Mesenchymal stem cell (in vitro differentiated cells and primary cell): ENCODE measurements at places on chromosomes 2 and 18.

DNA sequence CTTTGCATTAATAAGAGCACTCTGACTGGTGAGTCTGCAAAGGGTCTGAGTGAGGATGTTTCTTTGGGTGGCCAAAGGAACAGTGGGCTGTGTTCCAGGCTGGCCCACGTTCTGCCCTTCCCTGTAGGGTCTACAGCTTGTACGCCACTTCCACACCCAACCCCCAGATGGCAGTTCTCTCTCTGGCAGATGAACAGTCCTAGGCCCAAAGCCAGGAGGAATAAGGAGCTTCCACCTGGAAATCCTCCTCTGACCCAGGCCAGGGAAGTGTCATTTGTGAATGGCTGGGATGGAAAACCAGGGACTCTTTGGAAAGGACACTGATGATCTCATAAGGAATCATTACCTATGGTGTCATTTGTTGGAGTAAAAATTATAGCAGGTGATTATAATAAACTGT is 6.6 kb downstream of the OTOF start:
- DNase-seq, result no peak

DNA sequence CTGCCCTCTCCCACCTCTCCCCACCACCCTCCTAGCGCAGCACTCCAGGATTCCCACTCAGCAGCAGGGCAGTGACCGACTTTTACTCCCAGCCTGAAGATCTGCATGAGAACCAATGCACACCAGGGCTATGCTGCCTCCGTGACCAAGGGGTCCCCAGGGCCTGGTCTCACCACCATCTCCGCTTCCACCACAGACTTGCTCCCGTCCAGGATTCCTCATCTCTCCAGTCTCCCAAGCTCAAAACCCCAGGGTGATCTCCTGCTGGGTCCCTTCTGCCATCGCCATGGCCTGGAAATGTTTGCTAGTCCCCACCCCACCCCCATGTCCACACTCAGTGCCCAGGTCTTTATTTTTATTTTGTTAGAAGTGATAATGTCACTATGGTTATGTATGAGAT is 2.1 kb upstream of the CIDEA start:
- no peak for DNase-seq

- DNase-seq, result peak; percentile 62
Observed at GRCh38 chr2:121071034-121071504, 213.9 kb downstream of the TFCP2L1 start.

- no peak for DNase-seq
Observed at GRCh38 chr2:32124660-32125059, 41.0 kb upstream of the SLC30A6 start.

- DNase-seq, result peak; percentile 2
Observed at GRCh38 chr2:100321866-100322820, at the start of gene LONRF2. Gene LONRF2, minus strand, starts transcription at chr2:100322501. Its CDS starts 408 bp downstream, at chr2:100322093.

DNA sequence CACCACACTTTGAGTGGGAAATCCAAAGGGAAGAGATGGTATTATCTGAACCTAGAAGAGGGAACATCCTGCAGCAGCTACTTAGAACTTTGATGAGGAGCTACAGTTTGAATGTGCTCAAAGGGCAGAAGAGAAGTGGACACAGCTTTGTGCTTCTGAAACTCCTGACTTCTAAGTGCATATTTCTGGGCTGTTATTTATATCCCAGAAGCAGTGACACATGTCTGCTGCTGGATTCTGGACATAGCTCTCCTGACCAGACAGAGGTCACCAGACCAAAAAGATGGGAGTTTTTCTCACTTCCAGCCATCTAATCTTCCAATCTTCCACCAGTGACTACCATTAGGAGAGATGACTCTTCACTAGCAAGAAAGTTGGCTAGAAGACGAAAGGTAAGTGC is 153.9 kb downstream of the FSIP2 start:
- peak; percentile 1 for DNase-seq

- DNase-seq, result no peak
Observed at GRCh38 chr2:54740333-54740732, 16.9 kb downstream of the EML6 start.

DNA sequence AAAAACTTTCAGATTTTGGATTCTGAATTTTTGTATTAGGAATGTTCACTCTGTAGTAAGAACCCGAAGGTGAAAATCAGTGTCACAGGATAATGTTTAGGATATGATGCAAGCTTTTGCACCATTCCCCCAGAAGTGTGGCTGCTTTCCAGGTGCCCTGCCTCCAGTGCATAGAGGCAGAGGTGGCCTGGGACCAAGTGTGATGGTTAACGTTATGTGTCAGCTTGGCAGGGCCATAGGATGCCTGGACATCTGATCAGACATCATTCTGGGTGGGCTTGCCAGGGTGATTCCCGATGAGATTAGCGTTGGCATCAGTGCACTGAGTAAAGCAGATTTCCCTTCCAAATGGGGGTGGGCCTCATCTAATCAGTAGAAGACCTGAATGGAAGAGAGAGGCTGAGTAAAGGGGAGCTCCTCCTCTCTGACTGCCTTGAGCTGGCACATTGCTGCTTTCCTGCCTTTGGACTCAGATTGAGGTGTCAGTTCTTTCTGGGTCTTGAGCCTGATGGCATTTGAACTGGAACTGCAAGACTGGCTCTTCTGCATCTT is 177.4 kb upstream of the HS6ST1 start:
- no peak for DNase-seq

- DNase-seq, result no peak
Observed at GRCh38 chr2:60213865-60214625, 339.4 kb downstream of the BCL11A start.

DNA sequence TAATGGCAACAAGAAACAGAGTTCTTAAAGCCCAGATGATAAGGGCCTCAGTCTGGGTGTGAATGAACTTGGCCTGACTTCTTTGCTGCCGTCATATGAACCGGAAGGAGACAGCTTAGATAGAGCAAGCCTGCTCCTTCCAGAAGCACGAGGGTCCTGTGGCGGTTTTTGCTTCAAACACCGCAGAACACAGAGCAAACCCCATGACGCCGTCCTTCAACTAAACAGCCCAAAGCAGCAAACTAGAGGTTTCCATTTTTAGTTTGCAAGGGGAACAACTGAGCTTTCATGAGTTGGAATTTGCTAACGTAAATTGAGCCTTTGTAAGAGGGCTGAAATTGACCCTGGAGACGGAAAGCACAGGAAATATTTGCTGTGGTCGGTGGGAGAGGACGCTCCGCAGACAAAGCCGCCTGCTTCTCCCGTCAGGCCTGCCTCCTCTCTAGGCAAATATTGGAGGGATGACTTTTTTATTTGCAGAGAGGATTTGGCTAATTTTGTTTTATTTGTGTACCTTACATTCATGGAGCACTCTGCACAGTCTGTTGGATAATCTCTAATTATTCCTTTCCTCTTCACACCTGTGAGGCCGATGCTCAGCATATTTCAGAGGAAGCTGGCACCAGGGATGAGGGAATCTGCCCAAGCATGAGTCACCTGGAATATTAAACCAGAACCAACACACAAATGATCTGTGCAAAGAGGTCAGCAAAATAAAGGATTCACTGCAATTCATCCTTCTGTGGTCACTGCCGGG is 134.0 kb upstream of the NCK2 start:
- no peak for DNase-seq

DNA sequence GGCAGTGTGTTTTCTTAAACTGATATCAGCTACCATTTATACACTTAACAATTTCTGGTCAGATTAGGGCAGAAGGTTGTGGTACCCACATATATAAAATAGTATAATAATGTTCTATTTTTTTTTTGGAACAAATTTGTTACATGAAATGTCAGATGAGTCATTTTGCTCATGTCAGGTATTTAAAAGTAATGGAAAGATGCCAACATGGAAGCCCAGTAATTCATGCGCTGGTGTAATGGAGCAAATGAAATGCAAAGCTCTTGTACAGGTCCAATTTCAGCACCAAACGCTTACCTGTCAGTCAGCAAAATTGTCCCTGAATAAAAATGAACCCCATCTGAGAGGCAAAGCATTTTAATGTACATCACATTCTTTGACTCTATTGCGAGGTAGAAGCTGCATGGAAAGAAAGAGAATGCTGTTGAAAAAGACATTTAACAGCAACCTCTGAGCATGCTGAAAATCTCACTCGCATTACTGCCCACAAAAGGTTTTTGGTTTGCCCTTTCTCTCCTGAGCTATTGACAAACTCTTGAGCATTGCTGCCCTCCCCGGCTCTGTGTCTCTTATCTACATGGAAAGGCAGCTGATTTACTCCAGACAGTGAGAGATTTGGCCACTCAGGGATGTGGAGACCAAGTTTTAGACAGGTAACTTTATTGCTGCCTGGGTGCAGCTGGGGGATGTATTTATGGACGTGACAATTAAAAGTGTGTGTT is 217.5 kb downstream of the CAMKMT start:
- no peak for DNase-seq

- DNase-seq, result no peak
Observed at GRCh38 chr2:42881732-42882131, 89.3 kb upstream of the HAAO start.

DNA sequence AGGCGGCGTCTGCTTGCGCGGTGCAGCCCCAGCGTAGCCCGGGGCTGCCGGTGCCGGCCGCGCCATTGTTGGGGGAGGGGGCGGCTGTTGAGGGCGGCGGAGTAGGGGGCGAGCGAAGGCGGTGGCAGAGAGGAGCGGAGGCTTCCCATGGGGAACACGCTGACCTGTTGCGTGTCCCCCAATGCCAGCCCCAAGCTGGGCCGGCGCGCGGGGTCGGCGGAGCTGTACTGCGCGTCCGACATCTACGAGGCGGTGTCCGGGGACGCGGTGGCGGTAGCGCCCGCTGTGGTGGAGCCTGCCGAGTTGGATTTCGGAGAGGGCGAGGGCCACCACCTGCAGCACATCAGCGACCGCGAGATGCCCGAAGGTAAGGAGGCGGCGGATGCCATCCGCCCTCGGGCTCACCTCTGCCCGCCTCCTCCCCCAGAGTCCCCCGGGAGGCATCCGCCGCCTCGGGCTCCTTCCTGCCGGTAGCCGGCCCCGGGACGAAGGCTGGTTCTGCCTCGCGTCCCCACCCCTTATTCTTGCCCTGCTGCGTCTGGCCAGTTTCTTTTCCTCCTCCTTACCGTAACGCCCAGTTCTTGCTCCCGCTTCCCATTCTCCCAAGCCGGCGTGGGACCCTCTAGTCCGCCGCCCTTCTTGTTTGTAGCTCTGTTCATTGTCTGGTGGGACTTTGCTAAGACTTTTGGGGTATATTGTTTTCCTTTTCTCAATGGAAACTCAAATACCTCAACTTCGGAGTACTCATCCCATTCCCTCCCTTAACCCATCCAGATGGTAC is 500 bp downstream of the CCNYL1 start:
- DNase-seq, result peak; percentile 66

- peak; percentile 5 for DNase-seq
Observed at GRCh38 chr2:207960911-207961310, 64.4 kb downstream of the PLEKHM3 start.

DNA sequence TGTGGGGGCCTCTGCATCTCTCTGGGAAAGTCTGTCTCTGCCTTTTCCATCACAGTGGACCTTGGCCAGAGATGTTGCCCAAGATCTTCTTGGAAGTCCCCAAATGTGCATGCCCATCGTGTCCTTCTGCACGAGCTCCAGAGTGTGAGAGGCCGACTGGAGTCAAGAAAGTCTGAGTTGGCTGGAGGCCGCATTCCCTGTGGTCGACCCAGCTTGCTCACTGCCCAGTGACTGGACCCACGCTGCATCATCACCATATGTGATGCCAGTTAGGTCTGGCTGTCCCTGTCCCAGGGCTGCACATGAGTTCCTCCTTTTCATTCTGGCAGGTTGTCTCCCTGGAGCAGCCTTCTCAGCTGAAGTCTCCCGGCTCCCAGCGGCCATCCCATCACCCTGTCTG is 93.8 kb downstream of the ARL4C start:
- DNase-seq, result no peak

DNA sequence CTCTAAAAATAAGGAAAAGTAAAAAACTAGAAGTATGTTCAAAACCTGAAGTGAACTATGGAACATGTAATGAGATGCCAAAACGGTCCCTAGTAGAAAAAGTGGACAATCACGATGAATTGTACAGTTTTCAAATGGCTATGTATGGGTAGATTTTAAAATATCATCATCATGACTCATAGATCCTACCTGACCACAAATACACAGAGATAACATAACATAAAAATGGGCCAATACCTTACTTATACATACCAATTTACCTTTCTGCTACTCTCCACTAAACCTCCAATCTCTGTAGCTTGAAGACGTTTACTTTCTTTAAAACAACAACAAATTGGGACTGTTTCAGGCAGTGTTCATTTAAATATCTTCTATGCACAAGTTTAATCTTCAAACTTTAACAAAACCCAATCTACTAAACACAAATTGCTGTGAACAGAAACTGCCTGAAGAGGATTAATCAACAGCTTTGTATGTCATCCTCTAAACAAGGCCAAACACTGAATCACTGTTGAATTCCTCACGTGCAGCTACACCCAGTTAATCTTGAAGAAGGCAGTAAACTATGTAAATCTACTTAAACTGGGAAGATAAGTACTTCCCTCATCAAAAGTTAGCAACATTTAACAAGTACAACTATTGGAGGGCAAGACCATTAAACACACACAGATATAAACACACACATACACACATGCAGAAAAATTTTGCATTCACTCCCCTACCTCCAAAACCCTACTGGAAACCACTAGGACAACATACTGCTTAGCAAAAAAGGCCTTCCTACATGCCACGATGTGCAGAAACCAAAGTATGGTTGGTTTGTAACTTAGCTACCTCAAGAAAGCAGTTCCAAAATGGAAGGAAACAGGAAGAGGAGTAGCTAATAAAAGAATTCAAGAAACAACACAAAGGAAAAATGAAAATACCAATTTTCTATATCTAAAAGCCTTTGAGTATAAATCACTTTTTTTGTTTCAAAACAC is 90.3 kb downstream of the RBMS1 start:
- peak; percentile 78 for DNase-seq

GRCh38 chr2:3376821-3377220 is 797 bp downstream of the EIPR1 start:
- DNase-seq, result no peak

DNA sequence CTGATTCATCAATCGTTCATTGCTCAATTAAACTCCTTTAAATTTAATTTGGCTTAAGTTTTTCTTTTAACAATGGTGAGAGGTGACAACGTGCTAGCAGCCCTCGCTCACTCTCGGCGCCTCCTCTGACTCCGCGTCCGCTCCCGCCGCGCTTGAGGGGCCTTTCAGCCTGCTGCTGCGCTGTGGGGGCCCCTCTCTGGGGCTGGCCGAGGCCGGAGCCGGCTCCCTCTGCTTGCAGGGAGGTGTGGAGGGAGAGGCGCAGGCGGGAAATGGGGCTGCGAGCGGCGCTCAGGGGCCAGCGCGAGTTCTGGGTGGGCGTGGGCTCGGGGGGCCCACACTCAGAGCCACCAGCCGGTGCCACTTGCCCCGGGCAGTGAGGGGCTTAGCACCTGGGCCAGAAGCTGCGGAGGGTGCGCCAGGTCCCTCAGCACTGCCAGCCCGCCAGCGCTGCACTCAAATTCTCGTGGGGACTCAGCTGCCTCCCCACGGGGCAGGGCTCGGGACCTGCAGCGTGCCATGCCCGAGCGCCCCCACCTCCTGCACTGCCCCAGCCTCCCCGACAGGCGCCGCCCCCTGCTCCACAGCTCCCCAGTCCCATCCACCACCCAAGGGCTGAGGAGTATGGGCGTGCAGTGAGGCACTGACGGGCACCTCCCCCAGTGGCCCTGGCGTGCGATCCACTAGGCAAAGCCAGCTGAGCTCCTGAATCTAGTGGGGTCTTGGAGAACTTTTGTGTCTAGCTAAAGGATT is 19.6 kb downstream of the ANKMY1 start:
- no peak for DNase-seq
